CD4-positive, alpha-beta T cell treated with Interleukin-6 for 4 hours (primary cell): ENCODE measurements at places on chromosomes 2 and 18.

DNA sequence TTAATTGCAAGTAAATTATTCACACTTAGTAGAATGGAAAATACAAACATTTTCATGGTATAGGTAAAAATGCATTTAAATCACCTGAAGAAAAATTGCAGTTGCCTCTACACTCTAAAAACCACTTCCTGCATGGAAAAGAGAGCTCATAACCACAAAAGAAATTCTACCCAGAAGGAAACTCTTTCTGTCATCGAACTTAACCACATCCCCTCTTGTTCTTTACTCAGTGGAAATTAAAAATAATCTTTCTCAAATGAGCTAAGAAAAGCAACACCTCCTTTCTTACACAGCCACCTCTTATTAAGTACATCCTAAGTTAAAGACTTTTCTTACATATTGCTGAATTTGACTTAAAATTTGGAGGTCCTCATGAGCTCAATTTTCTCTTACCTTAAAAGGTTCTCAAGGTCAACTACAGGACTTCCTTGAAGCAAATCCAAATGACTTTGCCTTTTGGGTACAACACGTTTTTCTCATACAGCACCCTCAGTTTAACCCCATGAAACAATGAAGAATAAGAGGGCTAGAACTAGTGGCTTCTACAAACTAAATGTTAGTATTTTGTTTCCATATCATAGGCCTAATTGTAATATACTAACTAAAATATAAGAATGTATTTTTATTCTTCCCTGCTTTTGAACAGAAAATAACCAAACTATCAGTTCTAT lies 109.1 kb upstream of the CRIM1 start:
- DNase-seq = no peak

- DNase-seq = no peak
Measured at GRCh38 chr2:46047290-46047689, 249.9 kb upstream of the EPAS1 start.

DNA sequence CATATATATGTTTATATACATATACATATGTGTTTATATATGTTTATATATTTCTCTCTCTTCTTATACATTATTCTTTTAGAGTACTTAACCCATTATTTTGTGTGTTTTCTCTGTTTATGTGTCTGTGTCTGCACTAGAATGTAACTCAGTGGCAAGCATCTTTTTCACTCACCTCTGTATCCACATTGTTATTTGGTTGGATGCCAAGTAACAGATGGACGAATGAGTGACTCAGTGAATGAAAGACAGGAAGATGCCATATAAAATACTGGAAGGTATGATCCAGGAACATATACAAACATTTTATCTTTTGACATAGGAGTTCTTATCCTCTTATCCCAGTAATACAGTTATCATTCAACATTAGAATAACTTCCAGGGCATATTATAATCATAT lies 684.8 kb downstream of the RNF144A start:
- DNase-seq = no peak

- DNase-seq = no peak
Measured at GRCh38 chr2:34810456-34810855, 1211.4 kb upstream of the FAM98A start.
